ENCODE measurements at places on chromosomes 5 and 9. TPM values are rescaled to one million over a fixed set of nuclear protein-coding genes. Genes with fewer than 3 reads are reported as not detected.

Gene SCGB3A2
- not detected for total RNA-seq

Gene TAF11L10
- not detected for total RNA-seq

Gene CCL27
- not detected for total RNA-seq

Gene MAP1B
- 83.4 TPM for total RNA-seq

Gene PARP8
- total RNA-seq = 24.6 TPM

Gene IFNA21
- not detected for total RNA-seq

Gene PCDHGB4
- 18.3 TPM for total RNA-seq

Gene KCNV2
- not detected for total RNA-seq

Gene SPATA31E1
- total RNA-seq = not detected

Gene C6
- total RNA-seq = 0.26 TPM

Gene NCS1
- 52.0 TPM for total RNA-seq

Gene RXRA
- total RNA-seq = 14.6 TPM

Gene MPDZ
- 59.1 TPM for total RNA-seq

Gene GMCL2
- under 0.01 TPM for total RNA-seq

Gene PKD2L2
- total RNA-seq = 0.26 TPM

Gene MUSK
- 0.66 TPM for total RNA-seq

Gene GABRA1
- total RNA-seq = not detected

Gene HMGCR
- total RNA-seq = 225 TPM

Gene CYLC2
- total RNA-seq = not detected
